ENCODE measurements at places on chromosomes 3 and 15.
A peak's percentile ranks its signal among the peaks of the same experiment; 100 is the strongest.

DNA sequence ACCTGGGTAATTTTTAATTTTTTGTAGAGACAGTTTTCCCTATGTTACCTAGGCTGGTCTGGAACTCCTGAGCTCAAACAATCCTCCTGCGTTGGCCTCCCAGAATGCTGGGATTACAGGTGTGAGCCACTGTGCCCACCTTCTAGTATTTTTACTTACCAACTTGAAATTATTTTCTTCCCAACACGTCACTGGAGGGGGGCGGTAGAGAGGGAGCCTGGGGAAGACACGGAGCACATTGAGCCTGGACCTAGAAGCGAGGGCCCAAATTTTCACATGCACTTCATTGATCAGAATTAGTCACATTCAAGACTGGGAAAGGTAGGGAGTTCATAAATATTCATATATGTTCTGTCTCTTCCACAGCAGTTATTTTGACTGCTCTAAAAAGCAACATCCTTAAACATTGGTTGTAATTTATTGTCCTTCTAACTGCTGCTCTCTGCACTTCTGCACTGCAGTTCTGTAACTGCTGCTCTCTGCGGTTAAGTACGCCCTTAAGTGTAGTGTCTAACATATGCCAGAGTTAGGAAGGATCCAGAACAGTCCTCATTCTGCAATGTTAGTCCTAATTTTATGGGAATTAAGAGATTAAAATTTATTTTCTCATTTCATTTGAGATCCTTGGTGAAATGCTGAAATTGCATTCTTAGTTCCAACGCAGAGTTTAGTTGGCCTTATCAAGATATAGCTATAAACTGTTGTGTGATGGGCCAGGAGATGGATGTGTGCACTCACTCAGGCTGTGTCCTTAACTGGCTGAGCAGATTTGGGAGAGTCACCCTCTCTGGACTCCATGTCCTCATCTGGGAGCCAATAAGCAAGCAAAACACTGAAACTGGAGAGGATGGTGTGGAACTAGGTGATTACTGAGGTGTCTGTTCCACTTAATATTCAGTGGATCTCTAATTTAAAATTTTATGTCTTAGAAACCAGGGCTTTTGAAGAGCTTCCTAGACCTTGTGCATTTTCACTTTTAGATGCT, 98.2 kb downstream of the STRIT1 start:
- no peak for DNase-seq

DNA sequence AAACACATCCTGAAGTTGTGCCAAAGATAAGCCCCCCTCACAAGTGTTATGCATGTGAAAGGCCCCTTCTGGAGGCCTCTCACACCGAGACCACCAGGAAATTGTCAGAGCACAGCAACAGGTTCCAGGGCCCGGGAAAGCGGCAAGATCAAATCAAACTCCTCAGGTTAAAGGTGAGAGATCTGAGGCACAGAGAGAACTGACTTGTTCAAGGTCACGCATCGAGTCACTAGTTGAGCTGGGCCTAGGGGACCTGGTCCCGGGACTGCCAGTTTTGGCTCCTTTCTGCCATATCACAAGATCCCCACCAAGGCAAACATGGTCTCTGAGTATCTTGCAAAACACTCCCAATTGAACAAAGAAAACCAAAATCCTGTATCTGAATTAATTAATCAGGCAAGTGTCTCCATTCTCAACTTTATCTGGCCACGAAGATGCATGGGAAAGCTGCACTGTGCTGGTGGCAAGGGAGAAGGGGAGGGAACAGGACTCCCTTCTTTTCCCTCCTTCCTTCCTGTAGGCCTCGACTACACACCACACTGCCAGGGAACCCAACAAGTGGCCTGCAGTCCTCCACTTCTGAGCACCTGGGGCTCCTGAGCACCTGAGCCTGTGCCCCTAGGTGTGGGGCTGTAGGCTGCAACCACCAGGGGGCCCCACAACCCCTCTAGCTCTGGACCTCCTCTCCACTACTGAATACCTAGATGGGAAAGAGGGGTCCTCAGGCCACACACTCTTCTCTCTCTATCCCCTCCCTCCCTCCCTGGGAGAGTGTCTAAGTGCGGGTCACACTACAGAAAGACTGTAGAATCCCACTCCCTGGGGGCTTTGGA, 37.3 kb downstream of the ANP32A start:
- no peak for DNase-seq

DNA sequence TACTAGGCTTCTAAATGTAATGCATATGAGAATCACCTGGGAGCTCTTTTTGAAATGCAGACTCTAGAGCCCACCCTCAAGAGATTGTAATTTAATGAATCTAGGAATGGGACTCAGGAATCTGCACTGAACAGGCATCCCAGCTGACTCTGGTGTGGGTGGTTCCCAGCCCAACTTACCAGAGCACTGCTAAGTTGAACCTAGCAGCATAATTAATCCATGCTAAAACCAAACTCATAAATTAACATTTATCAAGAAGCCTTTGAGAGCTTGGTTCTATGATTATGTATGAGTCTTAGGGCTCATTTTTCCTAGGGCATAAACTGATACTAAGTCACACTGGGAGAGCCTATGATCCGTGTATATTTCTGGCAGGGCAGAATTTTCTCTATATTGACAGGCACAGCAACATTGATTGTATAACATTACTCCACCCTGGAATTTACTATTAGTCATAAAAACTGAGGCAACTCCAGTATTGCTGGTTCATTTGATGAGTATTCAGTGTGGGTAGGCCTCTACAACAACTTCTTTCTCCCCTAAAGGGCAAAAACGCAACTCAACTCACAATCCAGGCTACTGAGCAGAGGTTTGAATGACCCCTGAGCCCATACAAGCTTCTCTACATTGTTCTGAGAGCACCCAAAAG, 10.7 kb upstream of the CSTA start:
- DNase-seq: no peak

GRCh38 chr3:117393119-117393518, 683.5 kb downstream of the TUSC7 start:
- DNase-seq: peak; percentile 8

GRCh38 chr3:63624941-63625560, 27.4 kb upstream of the SNTN start:
- DNase-seq: peak; percentile 4

DNA sequence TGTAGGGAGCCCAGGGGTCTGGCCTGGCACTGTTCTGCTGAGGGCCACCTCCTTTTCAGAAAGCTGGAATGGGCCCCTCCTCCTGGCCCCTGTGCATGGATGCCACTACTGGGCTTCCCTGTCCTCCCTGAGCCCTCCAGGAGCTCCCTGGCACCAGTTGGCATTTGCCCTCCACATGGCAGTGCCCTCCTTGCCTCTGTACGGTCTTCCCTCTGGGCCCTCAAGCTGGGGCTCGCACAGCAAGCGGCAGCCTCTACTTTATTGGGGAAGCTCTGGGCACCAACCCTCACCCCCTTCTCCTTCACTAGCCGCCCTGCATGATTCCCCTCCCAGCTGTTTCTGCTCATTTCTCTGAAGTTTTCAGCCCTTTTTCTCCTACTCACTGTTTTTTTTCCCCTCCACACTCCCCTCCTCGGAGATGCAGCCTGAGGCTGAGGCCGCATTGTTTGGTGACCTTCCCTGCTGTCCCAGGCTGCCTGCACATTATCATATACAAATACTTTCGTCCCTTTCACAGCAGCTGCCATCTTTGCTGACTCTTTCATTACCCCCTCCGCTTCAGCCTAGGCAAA, 127.3 kb downstream of the EEFSEC start:
- no peak for DNase-seq

GRCh38 chr3:105085506-105085905, 281.2 kb upstream of the ALCAM start:
- no peak for DNase-seq

DNA sequence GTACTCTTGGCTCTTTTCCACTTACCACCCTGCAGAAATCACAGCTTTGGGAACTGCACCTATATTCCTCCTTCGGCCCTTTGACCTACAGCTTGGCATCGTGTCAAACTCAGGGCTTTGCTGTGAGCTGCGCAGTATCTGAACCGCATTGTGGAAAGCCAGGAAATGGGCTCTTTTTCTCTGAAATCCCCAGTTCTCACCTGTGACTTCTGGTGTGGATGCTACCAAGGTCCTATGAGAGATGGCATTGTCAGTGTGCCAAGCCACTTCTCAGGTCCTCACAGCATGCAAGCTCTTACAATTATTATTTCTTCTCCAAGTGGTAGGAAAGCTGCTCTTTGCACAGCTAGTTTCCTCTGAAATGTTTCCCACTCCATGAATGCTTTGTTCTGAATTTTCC, 450.6 kb upstream of the TBL1XR1 start:
- DNase-seq: no peak

DNA sequence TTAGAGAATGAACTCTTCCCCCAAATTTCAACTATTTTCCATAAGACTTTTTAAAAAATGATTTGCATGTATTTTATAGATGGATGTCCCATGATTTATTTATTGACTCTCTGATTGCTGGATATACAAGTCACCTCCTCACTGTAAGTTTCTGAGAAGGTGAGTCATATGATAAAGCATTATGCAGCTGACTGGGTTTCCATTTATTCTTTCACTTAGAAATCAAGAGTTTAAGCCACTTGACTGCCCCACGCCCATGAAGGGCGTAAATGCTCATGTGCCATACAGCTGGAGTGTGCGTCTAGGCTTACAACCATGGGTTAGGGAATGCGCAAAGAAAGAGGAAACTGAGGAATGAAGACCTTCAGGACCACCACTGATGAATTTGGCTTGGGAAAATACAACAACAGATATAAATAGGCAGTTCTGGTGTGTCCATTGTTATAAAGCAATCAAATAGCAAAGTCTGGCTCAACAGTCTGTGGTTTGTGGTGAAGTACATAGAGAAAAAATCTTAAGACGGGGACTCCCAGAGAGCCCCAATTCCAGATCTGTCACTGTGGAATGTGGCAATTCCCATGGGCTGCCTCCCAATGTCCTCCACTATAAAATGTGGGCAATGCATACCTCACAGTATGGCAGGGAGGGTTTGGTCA, 20.3 kb downstream of the SLCO2A1 start:
- DNase-seq: no peak

GRCh38 chr3:40623567-40623966, 98.8 kb downstream of the ZNF621 start:
- DNase-seq: no peak

- DNase-seq: peak; percentile 52
Observed at GRCh38 chr3:156674911-156675829, 780 bp downstream of the TIPARP start.

DNA sequence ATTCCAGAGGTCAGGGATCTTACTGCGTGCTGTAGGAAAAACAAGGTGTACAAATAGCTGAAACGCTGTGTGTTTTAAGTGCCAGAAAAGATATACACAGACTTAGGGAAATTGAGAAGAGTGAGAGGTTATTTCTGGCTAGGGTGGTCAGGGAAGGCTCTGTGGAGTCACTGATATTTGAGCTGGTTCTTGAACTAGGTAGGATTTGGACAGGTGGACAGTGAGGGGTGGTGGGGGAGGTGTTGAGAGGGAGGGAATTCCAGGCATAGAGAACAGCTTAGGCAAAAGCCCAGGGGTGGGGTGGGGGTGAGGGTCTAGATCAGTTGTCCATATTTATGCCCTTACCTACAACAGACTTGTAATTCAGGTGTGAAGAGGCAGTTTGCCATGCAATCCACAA, 7.0 kb downstream of the SEMA6D start:
- DNase-seq: no peak

GRCh38 chr3:178320456-178321351, 215.5 kb upstream of the KCNMB2 start:
- DNase-seq: peak; percentile 16

GRCh38 chr15:36079021-36079420, 500.4 kb upstream of the CDIN1 start:
- no peak for DNase-seq

- no peak for DNase-seq
Observed at GRCh38 chr15:96335411-96336024, 5.0 kb downstream of the NR2F2 start.

- DNase-seq: no peak
Observed at GRCh38 chr3:66817951-66818557, 180.1 kb upstream of the KBTBD8 start.

DNA sequence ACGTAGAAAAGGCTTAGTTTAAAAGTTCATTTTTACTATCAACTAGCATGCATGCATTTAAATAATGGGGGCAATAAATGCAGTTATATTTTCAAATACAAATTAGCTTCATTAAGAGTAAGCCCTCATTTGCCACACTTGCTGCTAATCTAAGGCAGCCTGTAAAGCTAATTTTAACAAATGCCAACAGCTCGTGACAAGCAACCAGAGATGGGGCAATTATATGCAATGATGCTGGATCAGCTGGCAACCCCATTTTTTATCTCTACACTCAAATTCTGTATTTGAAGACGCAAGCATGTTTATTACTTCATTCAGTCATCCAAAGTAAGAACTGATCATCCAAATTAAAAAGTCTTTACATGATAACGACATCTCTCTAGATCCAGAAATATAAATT, 12.1 kb downstream of the RFTN1 start:
- DNase-seq: no peak

- DNase-seq: no peak
Observed at GRCh38 chr3:142459096-142459495, 11.3 kb upstream of the XRN1 start.

DNA sequence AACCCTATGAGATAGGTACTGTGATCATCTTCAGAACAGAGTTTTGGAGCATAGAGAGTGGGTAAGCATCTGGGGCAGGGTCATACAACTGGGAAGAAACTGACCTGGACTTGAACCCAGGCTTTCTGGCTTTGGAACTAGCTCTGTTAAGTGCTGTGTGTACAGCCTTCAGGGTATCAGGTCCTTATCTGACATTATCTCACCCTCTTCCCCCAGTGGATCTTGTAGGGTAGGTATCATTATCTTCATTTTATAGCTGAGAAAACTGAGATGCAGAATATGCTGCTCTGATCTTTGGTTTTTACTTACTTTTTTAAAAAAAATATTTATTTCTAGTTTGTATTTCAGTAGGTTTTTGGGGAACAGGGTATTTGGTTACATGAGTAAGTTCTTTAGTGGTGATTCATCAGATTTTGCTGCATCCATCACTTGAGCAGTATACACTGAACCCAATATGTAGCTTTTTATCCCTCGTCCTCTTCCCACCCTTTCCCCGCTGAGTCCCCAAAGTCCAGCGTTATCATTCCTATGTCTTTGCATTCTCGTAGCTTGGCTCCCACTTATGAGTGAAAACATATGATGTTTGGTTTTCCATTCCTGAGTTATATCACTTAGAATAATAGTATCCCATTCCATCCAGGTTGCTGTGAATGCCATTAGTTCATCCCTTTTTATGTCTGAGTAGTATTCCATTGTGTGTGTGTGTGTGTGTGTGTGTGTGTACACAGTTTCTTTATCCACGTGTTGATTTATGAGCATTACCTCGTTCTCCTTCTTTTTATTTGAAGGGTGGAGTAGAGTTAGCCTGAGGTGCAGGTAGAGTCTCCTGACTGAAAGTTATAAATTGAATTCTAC, 271.2 kb downstream of the PTPRG start:
- no peak for DNase-seq

All from Ammon's horn (tissue), 1 donor.